ENCODE measurements at places on chromosomes 11 and 22.

- no peak for DNase-seq
Measured at GRCh38 chr22:40519284-40519947, 117.1 kb downstream of the MRTFA start.

DNA sequence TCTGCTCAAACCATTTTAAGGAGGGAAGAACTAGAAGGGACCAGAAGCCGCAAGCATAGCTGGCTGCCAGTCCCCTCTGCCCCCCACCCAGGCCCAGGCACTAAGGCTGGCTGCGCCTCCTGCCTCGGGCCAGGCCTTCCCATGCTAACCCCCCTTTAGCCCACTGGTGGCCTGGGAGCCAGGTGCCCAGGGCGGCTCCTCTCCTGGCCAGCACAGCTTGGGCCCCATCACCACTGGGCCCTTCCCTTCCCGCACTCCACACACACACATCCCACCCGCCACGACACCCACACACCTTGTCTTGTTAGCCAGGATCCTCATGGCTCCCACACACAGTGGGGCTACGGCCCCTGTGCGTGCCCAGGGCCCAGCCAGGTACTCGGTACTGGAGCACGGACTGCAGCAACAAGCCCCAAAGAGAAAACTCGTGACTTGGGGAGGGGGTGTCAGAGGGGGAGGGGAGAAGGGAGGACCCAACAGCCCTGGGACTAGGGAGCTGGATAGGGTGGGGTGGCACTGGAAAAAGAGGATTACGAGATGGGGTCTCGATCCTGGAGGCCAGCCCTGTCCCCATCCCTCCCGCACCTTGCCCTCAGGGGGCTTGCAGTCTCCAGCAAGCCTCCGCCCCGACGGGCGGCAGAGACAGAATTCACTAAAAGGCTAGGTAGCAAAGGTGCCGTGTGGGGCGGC is 16.0 kb downstream of the BCL9L start:
- DNase-seq, result no peak

- no peak for DNase-seq
Measured at GRCh38 chr11:64447831-64448598, 89.1 kb downstream of the RPS6KA4 start.

DNA sequence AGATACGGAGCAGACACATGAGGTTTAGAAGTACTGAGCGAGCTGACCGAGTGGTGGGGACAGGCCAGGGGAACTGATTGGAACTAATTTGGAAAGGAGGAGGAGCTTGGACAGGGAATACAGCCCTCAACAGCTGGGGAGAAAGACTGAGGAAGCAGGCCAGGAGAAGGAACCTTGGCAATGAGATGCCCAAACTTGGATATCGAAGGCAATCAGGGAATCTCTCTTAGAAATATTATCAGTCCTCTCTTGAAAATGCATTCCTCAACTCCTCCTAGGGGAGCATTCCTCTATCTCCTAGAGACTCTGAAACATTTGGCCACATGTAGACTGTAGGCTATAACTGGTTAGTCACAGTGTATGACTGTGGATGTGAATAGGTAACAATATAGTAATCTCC is 284.6 kb downstream of the GUCY1A2 start:
- DNase-seq, result no peak

DNA sequence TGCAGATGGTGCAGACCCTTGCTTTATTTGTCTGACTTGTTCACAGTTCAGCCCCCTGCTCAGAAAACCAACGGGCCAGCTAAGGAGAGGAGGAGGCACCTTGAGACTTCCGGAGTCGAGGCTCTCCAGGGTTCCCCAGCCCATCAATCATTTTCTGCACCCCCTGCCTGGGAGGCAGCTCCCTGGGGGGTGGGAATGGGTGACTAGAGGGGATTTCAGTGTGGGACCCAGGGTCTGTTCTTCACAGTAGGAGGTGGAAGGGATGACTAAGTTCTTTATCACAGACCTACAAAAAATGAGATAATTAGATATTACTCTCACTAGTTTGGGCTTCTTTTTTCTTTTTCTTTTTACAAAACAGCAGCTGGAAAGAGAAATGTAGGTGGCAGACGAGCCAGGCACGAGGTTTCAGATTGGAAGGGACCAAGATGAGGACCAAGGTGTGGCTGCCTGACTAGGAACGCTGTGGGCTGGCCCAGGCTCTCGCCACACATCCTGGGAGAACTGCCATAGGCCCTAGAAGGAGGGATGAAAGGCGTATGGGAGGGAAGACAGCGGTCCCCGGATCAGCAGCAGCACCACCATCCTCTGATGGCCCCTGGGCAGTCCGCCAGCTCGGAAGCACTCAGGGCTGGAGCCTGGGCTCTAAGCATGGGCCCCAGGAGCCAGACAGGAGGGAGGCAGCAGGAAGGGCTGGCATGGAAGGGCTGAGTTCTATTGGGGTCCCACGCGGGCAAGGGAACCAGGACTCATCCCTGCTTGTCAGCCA is 14.2 kb downstream of the TXN2 start:
- no peak for DNase-seq

- no peak for DNase-seq
Measured at GRCh38 chr11:19437760-19438159, 197.0 kb upstream of the E2F8 start.

- DNase-seq, result no peak
Measured at GRCh38 chr22:26985931-26986782, 328.8 kb downstream of the MIAT start.

DNA sequence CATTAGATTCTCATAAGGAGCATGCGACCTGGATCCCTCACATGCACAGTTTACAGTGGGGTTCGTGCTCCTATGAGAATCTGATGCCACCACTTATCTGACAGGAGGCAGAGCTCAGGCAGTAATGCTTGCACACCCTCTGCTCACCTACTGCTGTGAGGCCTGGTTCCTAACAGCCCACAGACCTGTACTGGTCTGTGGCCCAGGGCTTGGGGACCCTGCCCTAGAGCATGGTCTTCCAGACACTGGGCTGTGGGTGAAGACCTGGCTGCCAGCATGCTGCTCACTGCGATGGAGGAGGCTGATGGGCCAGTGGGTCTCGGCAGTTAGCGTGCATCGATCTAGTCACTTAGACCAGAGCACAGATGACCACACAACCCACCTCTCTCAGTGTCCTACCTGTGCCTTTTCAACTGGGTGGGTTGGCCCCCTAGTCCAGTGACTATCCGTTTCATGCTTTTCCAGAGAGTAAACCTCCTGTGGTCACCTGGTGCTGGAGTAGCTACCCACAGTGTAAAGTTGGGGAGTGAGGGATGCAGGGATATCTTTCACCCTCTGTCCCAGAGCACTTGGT is 21.1 kb downstream of the MED15 start:
- no peak for DNase-seq

DNA sequence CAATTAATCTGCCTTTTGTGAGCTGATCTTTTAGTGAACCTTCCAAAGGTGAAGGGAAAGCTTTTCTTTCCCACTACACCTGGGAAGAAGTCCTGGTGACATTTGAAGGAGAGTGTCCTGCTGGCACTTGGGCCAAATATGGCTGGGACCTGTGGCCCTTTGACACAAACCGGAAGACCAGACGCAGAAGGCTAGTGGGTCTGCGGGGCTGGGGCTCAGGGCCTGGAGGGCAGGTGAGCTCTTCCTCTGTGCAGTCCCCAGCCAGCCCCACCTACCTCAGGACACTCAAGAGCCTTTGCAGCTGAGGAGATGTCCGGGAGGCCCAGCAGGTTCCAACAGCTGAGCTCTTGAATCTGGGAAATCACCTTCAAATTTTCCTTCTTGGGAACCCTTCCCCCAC is 138.0 kb upstream of the THY1 start:
- no peak for DNase-seq

- no peak for DNase-seq
Measured at GRCh38 chr22:44063462-44064371, 39.6 kb downstream of the PARVB start.

Data from WTC11 (cell line).